Mucosa of descending colon (tissue), 3 donors: ENCODE measurements at places on chromosomes 13 and 19. TPM values are rescaled to one million over a fixed set of nuclear protein-coding genes. Genes with fewer than 3 reads are reported as not detected.

CFAP97D2 gene
- total RNA-seq, result not detected

PGLYRP1 gene
- total RNA-seq, result not detected

ACTMAP gene
- 13.8 TPM for total RNA-seq

NCR1 gene
- 0.98 TPM for total RNA-seq

ADGRL1 gene
- total RNA-seq, result 35.8 TPM

FFAR1 gene
- not detected for total RNA-seq

IFI30 gene
- 122 TPM for total RNA-seq

MEDAG gene
- total RNA-seq, result 0.46 TPM

GRCh38 chr19:33688171-33688992, 66.6 kb downstream of the CHST8 start:
- DNase-seq, result no peak

GRCh38 chr19:45773384-45773783, 4.3 kb upstream of the SIX5 start:
- DNase-seq, result no peak

GRCh38 chr19:28889941-28890670, 322.8 kb downstream of the UQCRFS1 start:
- DNase-seq, result no peak

DNA sequence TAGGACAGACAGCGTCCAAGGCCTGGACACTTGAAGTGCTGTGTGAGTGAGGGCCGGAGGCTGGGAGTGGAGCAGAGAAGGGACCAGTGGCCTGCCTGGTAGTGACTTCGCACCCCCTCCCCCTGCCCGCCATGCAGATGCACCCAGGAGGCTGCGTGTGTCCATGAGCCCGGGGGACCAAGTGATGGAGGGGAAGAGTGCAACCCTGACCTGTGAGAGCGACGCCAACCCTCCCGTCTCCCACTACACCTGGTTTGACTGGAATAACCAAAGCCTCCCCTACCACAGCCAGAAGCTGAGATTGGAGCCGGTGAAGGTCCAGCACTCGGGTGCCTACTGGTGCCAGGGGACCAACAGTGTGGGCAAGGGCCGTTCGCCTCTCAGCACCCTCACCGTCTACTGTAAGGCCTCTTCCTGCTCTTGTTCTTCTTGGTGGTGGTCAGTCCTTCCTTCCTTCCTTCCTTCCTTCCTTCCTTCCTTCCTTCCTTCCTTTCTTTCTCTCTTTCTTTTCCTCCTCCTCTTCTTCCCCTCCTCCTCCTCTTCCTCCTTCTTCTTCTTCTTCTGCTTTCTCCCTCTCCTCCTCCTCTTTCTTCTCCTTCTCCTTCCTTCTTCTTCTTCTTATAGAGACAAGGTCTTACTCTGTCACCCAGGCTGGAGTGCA, 6.0 kb upstream of the FFAR1 start:
- DNase-seq, result peak; percentile 37

DNA sequence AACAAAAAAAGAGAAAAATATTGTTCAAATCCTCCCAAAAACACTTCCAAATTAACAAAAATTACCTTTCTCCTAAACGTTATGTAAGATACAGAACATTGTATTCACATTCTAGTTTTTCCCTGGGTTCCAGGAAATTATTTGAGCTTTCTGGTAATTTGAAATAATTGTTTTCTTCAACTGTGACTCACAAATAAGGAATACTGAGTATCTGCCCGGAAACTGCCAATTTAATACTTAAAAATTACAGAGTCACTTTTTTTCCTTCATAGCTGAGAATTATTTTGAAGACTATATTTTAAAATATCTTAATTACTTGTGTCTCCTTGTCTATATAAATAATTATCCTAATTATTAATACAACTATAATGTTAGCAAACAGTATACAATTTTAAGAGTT, 709.0 kb upstream of the ARGLU1 start:
- no peak for DNase-seq

- DNase-seq, result no peak
Measured at GRCh38 chr13:27461940-27462584, 11.7 kb upstream of the MTIF3 start.

DNA sequence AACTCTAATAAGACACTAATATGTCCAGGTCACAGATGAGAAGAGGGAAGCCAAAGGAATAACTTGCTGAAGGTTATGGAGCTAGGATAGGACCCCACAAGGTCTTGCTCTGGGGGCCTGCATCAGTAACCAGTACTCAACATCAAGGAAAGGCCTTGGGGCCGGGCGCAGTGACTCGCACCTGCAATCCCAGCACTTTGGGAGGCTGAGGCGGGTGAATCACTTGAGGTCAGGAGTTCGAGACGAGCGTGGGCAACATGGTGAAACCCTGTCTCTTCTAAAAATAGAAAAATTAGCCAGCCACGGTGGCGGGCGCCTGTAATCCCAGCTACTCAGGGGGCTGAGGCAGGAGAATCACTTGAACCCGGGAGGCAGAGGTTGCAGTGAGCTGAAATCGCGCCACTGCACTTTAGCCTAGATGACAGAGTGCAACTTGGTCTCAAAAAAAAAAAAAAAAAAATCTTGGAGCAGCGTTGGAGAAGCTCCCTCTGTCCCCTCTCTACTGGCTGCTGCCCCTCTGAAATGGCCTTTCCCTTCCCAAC, 1.8 kb downstream of the LONP1 start:
- no peak for DNase-seq

DNA sequence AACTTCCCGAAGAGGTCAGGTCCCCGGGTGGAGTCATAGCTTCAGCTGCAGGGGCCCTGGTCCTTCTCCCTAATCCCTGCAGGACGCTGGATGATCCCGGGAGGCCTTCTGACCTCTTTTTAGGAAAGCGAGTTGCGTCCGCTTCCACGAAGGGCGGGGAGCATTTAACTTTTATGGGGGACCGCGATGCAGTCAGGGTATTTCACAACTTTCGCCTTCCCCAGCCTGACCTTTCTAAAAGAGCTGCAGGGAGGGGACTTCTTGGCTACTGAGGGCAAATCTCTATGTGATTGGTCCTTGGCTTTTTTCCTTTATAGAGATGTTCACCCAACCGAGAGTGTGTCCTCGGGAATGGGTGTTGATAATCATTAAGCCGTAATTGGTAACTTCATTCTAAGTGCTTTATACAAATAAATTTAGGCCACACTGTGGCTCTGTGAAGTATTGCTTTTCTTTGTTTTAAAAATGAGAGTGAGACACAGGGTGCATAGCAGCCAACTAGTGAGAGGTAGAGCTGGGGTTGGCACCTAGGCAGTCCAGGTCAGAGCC, 778 bp downstream of the ZNF230 start:
- no peak for DNase-seq

DNA sequence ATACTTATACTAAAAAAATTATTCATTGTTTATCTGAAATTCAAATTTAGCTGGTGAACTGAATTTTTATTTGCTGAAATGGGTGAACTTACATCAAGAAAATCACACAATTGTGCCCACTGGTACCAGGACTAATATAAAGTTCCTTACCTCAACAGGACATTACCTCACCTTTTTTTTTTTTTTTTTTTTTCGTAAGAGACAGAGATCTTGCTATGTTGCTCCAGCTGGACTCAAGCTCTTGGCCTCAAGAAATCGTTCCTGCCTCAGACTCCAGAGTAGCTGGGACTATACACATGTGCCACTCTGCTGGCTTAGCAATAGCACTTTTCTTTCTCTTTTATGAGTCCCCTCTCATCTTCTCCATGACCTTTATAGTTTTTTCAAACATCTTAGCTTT, 22.5 kb upstream of the NDFIP2 start:
- DNase-seq, result no peak

- DNase-seq, result no peak
Measured at GRCh38 chr13:64054321-64054720, 2638.7 kb upstream of the PCDH20 start.

DNA sequence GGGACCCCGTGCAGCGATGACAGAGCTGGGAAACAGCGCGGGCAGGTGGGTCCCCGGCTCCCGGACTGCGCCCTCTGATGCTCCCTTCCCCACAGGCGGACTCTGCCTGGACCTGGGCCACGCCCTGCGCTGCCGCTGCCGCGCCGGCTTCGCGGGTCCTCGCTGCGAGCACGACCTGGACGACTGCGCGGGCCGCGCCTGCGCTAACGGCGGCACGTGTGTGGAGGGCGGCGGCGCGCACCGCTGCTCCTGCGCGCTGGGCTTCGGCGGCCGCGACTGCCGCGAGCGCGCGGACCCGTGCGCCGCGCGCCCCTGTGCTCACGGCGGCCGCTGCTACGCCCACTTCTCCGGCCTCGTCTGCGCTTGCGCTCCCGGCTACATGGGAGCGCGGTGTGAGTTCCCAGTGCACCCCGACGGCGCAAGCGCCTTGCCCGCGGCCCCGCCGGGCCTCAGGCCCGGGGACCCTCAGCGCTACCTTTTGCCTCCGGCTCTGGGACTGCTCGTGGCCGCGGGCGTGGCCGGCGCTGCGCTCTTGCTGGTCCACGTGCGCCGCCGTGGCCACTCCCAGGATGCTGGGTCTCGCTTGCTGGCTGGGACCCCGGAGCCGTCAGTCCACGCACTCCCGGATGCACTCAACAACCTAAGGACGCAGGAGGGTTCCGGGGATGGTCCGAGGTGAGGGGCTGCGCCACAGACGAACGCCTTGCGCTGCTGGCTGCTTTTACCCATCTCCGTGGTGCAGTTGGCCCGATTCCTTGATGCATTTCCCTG, 7.8 kb upstream of the SELENOV start:
- DNase-seq, result peak; percentile 49
